ENCODE measurements at places on chromosomes 5 and 9.

DNA sequence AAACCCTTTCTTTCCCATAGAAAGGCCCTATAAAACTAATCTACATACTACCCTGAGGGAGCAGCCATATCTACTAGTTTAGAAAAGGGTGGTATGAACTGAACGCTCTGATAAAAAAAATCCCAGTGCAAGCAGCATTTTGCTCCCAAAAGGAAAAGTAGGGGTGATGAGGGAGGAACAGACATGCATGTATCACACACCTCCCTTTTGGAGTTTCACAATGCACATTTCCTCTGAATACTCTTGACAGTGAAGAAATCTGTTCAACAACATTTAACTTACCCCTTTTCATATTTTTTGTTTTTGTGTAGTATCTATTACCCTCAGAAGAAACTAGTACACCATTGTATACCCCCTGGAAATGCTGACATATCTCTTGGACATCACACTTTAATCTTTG is 411.4 kb downstream of the MAT2B start:
- no peak for DNase-seq

- no peak for DNase-seq
Observed at GRCh38 chr9:684054-684890, 157.2 kb upstream of the DMRT1 start.

- DNase-seq: no peak
Observed at GRCh38 chr5:181160152-181160754, 12.9 kb downstream of the OR2V2 start.

DNA sequence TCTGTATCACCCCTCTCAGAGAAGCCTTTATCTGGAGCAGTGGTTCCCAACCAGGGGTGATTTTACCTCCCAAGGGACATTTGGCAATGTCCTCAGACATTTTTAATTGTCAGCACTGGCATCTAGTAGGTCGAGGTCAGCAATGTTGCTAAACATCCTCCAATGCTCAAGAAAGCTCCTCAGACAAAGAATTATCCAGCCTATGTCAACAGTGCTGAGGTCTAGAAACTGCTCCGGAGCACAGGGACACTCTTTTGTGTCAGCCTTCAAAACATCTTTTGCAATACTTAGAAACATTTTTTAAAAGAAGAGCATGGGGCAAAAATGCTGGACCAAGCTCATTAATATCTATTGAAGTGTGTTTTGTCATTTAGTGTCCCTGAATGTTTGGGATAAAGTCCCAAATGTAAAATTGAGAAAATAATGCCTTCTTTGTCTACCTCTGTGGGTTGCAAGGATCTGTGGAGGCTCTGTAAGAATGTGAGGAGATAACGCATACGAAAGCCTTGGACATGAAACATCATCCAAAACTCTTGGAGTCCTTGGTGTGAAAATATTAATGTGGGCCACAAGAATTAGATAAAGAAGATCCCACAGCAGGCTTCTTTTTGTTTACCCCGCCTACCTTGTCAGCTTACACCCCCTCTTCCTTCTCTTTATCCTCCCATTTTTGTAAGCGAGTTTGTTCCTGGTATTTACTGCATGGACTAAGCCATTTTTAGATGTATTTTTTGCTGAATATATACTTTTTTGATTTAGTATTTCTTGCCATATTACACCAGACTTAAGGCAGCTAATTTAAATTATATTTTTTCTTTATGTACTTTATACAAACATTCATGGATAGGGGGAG is 193.5 kb downstream of the CD180 start:
- no peak for DNase-seq

- no peak for DNase-seq
Observed at GRCh38 chr9:130240410-130241197, 25.0 kb upstream of the HMCN2 start.

- no peak for DNase-seq
Observed at GRCh38 chr5:115349001-115349817, 52.8 kb upstream of the CCDC112 start.

- DNase-seq: no peak
Observed at GRCh38 chr9:74496406-74496805, 729 bp upstream of the RORB start.

GRCh38 chr9:36716496-36716895 is 143.8 kb downstream of the MELK start:
- DNase-seq: no peak

- no peak for DNase-seq
Observed at GRCh38 chr5:180160789-180161188, 48.2 kb downstream of the RASGEF1C start.

GRCh38 chr5:123705741-123706140 is 193.8 kb downstream of the CSNK1G3 start:
- DNase-seq: no peak

GRCh38 chr5:61507232-61507631 is 175.2 kb downstream of the ZSWIM6 start:
- DNase-seq: no peak

- DNase-seq: no peak
Observed at GRCh38 chr9:20363233-20363632, 259.1 kb downstream of the MLLT3 start.

- DNase-seq: no peak
Observed at GRCh38 chr5:117455236-117456233, 880.9 kb upstream of the SEMA6A start.

- no peak for DNase-seq
Observed at GRCh38 chr5:68331192-68332079, 115.9 kb downstream of the PIK3R1 start.

GRCh38 chr9:130446101-130446861 is 1.5 kb downstream of the ASS1 start:
- DNase-seq: no peak

GRCh38 chr9:34463098-34463900 is 4.7 kb downstream of the DNAI1 start:
- DNase-seq: no peak

DNA sequence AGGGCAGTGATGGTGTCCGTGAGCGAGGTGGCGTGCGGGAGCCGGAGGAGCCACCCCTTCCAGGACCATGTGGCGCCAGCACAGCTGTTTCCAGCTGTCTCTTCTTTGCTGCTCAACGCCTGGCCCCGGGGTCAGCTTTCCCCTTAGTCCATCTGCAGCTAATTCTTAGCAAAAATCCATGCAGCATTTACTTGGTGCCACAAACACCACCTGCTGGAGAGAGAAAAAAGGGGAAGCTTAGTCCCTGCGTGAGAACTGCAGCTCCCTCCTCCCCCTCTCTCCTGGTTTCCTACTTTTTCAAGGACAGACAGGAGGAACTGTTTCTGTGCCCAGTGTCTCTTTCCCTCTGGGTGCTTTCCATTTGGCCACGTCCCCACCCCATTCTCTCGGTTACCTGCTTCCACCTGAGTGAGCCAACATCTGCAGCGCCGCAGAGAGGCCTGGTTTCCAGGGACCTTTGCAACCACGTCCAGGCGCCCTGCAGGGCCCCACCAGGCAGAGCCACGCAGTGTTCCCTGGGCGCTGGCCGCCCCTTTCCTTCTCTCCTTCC is 3.4 kb downstream of the SLC6A19 start:
- DNase-seq: no peak

DNA sequence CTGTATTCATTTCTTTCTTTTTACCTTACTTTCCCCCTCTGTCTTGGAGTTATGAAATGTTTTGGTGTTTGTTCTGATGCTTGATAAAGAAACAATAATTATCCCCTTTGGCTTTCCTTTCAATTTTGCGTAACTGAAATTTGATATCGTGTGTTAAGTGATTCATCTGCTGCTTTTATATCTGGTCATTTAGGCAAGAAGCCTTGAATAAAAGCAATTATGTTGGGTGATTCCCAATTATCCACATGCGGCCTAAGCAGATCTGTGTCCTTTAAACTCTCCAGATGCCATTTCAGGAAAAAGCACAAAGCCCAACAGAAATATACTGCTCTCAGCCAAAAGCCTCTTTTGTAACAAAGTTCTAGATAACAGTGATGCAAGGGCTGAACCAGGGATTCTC is 92.8 kb downstream of the TAF11L14 start:
- DNase-seq: no peak

DNA sequence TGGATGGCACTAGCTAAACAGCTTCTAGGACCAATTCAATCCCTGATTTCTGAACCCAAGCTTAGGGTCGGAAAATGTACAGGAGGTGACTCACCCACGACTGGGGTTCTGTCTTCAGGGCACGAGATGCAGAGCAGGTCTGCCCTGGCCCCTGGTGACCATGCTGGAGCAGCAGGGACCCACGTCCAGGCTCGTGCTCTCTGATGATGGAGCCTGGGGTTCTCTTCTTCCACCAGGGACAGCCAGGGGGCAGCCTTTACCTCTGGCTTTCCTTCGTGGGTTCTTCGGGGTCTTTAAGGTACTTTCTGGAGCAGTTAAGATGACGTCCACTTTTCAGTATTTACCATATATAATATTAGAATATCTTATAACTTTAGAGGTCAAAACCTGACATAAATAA is 2.1 kb downstream of the CFAP77 start:
- DNase-seq: no peak

- no peak for DNase-seq
Observed at GRCh38 chr9:79134654-79135053, 437.1 kb upstream of the TLE4 start.
